ENCODE measurements at places on chromosomes 4 and X. TPM values are rescaled to one million over a fixed set of nuclear protein-coding genes. Genes with fewer than 3 reads are reported as not detected.

The RTL5 gene
- total RNA-seq: 10.6 TPM

The SH3BP2 gene
- total RNA-seq: 113 TPM

The PLAC1 gene
- total RNA-seq: not detected

The IRF2 gene
- 32.8 TPM for total RNA-seq
